ENCODE measurements at places on chromosomes 5 and 9. TPM values are rescaled to one million over a fixed set of nuclear protein-coding genes. Genes with fewer than 3 reads are reported as not detected.

DNA sequence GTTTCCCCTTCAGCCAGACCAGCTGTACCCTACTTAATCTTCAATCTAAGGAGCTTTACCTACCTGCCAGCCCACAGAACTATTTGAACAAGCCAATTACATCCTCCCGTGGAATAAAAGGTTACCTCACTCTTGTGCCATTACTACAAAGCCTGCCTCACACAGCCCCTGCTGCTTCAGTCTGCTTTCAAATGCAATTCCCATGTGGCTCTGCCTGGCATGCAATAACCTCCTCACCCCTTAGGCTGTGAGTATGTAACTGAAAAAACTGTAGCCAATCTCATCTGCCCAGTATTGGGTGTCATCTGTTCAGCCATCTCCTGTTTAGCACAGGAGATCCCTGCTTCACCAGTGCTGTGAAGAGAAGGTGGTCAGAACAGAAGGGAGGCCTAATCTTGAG is 6.1 kb upstream of the GCNT1 start:
- no peak for DNase-seq

GRCh38 chr5:132067451-132067850 is 6.1 kb upstream of the CSF2 start:
- no peak for DNase-seq

GRCh38 chr9:87020169-87020950 is 73.1 kb upstream of the GAS1 start:
- no peak for DNase-seq

LCN9 gene
- not detected for total RNA-seq

HNRNPA0 gene
- 37.5 TPM for total RNA-seq

GRCh38 chr5:31470608-31471007 is 61.3 kb downstream of the DROSHA start:
- DNase-seq, result no peak

DNA sequence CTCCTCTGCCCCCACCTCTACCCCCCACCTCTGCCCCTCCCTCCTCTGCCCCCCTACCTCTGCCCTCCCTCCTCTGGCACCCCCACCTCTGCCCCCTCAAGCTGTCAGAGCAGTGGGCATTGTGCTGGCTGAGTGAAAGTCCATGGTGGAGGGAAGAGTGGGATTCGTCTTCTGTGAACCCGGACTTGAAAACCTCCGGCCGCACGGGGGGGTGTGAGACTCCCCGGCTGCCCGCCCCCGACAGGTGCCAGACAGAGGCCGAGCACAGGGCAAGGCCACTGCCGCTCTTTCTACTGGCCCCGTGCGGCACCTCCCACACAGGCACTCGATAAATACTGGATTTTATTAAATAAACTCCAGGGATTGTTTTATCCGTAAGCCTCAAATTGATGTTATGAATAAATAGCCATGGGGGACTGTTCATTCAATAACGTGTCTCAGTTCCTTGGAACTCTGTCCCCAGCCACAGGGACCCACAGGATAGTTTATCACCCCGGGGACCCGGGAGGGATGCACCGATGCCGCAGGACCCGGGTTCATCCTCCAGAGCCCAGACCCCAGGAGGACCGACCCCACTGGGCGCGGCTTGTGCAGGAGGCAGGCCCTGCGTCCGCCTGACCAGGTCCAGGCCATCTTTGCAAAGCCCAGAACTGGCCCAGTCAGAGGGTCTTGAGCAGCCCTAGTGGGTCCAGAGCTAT is 2.6 kb upstream of the QRFP start:
- no peak for DNase-seq

DNA sequence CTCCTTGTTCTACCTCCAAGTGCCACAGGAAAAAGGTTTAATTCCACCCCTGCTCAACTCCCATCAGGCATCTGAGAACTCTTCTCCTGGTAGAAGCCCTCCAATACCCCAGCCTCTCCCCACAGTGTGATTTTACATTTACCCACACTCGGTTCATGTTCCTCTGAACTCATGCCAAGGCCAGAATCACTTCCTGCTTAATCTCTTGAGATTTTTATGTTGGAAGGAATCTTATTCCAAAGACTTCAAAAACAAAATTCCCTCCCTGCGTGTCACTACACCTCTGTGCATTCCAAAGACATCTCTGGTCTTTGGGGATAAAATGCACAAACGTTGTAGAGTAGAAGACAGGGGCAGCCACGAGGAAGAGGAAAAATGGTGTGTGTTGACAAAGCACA is 186.8 kb downstream of the ACTL7B start:
- no peak for DNase-seq

KIF3A gene
- 41.4 TPM for total RNA-seq

- no peak for DNase-seq
Observed at GRCh38 chr9:114243240-114243639, 79.7 kb upstream of the ORM1 start.

- no peak for DNase-seq
Observed at GRCh38 chr5:160469156-160470144, 47.8 kb downstream of the PTTG1 start.

GRCh38 chr5:126099077-126099476 is 324.1 kb upstream of the GRAMD2B start:
- DNase-seq, result no peak

GRAMD2B gene
- 8.8 TPM for total RNA-seq

GRCh38 chr5:148248894-148249293 is 10.6 kb downstream of the MARCOL start:
- no peak for DNase-seq

DNA sequence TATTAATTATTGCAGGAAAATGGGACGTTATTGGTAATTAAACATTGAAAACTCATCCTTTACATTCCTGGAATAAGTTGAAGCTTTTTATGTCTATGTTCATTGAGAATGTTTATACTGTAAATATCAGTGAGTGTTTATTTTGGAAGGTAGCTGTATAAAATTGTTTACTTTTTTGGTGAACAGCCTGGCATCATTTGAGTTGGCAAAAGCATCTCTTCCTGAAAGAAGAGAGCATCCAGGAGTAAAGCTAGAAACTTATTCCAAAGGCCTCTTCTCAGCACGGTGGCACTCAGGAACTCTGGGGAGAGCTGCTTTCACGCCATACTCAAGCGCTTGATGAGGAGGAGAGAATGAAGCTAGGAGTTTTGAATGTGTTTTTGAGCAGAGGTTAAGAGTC is 79.9 kb downstream of the GAPVD1 start:
- DNase-seq, result no peak

CARD9 gene
- total RNA-seq, result 17.6 TPM

GRCh38 chr5:8239198-8239597 is 370.2 kb downstream of the MTRR start:
- no peak for DNase-seq

DNA sequence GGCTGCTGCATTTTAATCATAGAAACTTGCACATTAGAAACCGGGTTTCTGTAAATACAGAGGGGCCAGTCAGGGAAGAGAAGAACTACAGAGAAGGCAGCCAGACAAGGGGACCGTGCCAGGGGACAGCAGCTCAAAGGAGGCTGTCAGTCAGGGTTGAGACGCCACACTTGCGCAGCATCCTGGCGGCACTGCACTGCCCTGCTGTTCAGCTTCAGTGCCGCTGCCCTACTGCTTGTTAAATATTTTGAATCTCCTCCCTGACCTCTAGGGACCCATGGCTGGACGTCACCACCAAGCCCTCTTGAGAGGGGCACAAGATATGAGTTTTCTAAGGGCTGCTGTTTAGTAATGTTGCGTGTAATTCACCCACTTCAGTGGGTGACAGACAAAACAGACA is 43.6 kb upstream of the ZBTB43 start:
- DNase-seq, result no peak

DNA sequence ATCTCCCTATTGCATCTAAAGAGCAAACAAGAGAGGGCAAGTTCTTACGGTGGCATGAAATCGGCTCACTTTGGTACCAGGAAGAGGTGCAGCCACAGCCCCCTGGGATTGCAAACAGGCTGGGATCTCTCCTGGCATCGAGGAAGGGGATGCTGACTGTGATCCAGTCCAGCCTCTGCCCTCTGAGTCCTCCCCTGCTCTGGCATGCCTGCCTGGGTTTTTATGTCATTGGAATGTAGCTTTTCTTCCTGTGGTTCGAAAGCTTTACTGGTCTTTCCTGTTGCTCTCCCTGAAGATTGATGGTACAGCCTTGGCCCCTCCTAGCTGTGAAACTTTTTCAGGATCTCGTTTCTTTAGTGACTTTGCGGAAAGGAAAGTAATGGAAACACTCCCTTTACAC is 6.6 kb downstream of the SLC46A2 start:
- DNase-seq, result no peak

DNA sequence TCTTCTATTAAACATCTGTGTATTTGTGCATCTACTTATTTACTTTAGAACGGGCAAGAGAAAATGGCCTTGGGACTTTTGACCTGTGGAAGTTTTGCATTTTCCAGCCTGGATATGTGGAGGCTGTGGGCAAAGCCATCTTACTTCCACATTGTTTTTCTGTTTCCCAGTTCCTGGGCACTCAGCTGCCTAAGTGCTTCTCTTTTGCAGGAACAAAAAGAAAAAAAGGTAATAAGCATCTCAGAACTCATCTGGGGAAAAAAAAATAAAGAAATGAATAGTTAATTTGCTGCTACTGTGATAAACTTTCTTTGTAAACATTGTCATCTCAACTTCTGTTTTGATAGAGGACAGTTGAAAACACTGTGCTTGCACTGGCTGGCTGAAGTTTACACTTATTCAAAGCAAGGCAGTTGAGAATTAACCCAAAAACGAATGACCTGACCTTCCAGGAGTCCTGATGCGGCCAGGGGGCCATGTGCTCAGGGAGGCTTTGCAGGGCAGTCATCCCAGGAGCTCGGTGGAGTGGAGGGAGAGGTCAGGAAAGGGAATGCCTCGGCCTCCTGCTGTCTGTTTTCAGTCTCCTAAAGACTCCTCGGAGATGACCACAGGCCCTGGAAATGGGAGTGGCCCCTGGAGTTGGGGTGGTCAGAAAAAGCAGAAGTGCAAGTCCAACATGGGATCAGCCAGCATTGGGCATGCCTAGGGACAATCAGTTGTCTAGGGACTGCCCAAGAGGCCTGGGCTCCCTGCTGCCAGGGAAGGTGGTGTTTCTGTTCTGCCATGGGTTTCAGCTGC is 75.5 kb downstream of the RAI14 start:
- DNase-seq, result no peak

GRCh38 chr5:387491-388265 is 55.3 kb upstream of the EXOC3 start:
- DNase-seq, result no peak

All from activated T-helper 2 cell treated with anti-CD3 and anti-CD28 coated beads, Interferon-gamma antibody, Interleukin-2, Interleukin-4, amounts not matched to agents 10 μg/mL and 5 μg/mL and 100 μg/mL, durations not matched to agents 14 hours and 24 hours and 36 hours (primary cell).